GM10248 (cell line): ENCODE measurements at places on chromosomes 6 and 20.

DNA sequence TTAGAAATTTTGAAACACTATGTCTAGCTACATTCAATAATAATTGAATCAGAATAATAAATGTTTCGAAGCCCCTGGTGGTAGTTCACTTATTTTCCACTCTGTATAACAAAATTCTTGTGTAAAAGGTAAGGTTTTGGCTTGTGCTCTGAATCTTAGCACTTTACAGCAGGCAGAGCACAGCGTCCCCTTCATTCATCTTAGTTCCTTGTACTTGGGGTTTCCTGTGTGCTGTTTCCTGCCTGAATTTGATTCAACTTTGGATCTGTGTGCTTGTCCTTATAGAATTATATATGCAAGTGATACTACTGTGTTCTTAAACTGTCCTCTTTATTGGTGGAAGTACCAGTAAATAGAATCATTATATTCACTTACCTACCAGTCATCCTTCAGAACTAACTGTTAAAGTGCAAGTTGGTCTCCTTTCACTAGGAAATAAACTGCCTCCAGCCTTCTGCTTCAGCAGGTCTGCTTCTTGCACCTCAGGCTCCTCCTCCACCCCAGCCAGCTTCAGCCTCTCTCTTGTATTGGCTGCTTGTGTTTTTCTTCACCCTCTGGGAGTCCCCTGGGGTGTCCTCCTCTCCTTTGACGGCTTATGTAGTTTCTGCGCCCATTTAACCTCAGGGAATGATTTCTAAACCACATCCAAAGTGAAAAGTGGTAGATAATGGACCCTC is 28.8 kb upstream of the TULP4 start:
- DNase-seq, result no peak

GRCh38 chr20:31706607-31707257 is 15.9 kb downstream of the BCL2L1 start:
- DNase-seq, result no peak

- DNase-seq, result peak; percentile 18
Observed at GRCh38 chr6:25829375-25829774, 2.5 kb downstream of the SLC17A1 start.

- no peak for DNase-seq
Observed at GRCh38 chr6:99346595-99346994, 2.9 kb downstream of the FAXC start.

DNA sequence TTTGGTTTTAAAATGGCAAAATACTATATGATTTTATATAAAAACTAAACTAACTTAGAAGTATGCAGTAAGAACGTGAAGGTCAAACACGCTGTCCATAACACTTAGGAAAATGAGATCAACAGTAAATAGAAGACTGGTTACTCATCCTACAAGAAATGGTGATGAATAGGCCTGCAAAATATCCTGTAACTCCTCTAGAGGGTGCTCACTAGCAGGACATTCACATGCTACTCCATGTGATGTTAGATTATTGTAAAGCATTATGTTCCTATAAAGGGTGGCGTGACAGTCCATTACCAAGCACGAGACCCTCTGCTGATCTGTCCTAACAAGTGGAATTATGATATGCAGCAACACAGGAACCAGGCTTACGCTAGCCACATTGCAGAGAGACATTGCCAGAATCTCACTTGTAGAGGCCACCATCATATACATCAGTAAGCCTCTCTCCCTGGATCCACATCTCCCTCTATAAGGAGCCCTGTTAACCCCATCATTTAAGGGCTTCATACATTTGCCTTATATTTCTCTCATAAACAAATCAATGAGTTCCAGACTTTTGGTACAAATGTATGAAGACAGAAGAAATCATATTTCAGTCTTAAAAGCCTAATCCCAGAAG is 18.0 kb upstream of the DEFB129 start:
- peak; percentile 28 for DNase-seq

- DNase-seq, result no peak
Observed at GRCh38 chr6:51398793-51399192, 580.1 kb downstream of the TFAP2B start.
